Aorta (tissue), 5 donors: ENCODE measurements at places on chromosomes 7 and 10.

DNA sequence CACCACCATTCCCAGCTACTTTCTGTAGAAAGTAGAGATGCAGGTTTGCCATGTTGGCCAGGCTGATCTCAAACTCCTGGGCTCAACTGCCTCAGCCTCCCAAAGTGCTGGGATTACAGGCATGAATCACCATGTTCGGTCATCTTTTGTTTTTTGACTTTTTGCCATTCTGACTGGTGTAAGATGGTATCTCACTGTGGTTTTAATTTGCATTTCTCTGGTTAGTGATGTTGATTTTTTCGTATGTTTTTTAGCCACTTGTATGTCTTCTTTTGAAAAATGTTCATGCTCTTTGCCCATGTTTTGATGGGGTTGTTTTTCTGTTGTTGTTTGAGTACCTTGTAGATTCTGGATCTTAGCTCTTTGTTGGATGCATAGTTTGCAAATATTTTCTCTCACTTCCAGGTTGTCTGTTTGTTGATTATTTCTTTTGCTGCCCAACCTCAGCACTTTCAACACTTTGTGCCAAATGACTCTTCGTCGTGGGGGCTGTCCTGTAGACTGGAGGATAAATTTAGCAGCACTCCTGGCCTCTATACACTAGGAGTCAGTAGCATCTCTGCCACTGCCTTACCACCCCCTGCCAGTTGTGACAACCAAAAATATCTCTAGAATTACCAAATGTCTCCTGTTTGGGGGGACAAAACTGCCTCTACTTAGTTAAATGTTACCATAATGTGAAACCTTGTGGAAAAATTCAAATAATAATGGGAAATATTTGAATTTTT lies 6.5 kb upstream of the CPED1 start:
- no peak for DNase-seq

GRCh38 chr10:68296843-68297663 lies 34.8 kb upstream of the HNRNPH3 start:
- no peak for DNase-seq

DNA sequence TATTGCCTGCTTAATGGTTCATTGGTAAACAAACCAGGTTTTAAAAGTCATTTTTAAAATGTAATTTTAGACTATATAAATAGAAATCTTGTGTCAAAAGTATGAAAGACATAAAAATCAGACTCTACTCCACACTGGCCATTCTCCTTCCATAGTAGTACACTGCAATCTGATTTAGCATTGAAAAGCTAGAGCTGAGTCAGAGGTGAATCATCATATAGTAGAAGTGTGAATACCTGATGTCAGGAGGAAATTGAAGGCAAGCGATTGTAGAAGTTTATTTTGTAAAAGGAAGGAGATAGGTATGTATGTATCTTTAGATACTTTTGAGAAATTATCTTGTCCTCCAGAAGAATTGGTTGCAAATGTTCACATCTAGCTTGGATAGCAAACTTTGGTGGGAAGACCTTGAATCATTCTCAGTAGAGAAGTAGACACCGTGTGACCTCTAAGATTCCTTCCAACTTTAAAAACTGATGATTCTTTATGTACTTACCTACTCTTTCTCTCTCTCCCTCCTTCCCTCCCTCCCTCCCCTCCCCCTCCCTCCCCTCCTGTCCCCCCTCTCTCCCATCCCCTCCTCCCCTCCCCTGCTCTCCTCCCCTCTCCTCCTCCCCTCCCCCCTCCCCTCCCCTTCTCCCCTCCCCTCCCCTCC lies 88.1 kb downstream of the BTAF1 start:
- no peak for DNase-seq

GRCh38 chr10:79022565-79023230 lies 46.1 kb upstream of the ZMIZ1 start:
- DNase-seq = peak; percentile 70

- DNase-seq = no peak
These were observed 41.2 kb upstream of the C1QL3 start for GRCh38 chr10:16562891-16563290.
